ENCODE measurements at places on chromosomes 4 and X. TPM values are rescaled to one million over a fixed set of nuclear protein-coding genes. Genes with fewer than 3 reads are reported as not detected.

SLITRK4 gene
- 0.34 TPM for polyA plus RNA-seq

MAGEB2 gene
- not detected for polyA plus RNA-seq

MRFAP1L1 gene
- 34.0 TPM for polyA plus RNA-seq

FRMPD3 gene
- 0.11 TPM for polyA plus RNA-seq

SORCS2 gene
- polyA plus RNA-seq: 2.2 TPM

TRIM60 gene
- polyA plus RNA-seq: not detected

METTL14 gene
- polyA plus RNA-seq: 7.5 TPM

NEIL3 gene
- polyA plus RNA-seq: 0.06 TPM

NAP1L2 gene
- polyA plus RNA-seq: 2.0 TPM

POU3F4 gene
- not detected for polyA plus RNA-seq

OTC gene
- polyA plus RNA-seq: 2.6 TPM

NSUN7 gene
- 0.79 TPM for polyA plus RNA-seq

NXF2 gene
- not detected for polyA plus RNA-seq

IL13RA2 gene
- 0.82 TPM for polyA plus RNA-seq

IL2 gene
- polyA plus RNA-seq: not detected
